Breast epithelium (tissue), 4 donors: ENCODE measurements at places on chromosomes 5 and 9.

- no peak for DNase-seq
These were observed 120.0 kb downstream of the HMHB1 start for GRCh38 chr5:143931986-143932385.

GRCh38 chr5:79837761-79838551, 148.3 kb downstream of the CMYA5 start:
- DNase-seq = no peak

GRCh38 chr9:109455861-109456260, 42.2 kb downstream of the PTPN3 start:
- DNase-seq = no peak

DNA sequence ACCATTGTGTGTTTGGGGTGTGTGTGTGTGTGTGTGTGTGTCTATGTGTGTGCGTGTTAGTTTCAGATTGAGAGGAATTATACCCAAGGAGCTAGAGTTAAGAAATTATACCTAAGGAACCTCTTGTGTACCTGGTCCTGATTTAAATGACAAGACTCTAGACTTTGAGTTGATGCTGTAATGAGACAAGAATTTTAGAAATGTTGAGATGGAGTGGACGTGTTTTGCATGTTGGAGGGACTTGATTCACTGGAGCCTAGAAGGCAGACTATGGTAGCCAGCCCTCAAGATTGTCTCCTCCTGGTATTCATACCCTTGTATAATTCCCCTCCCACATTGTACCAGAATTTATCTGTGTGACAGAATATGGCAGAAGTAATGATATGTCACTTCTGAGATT, 52.4 kb upstream of the HSPB3 start:
- DNase-seq = no peak

- DNase-seq = no peak
These were observed 201.2 kb upstream of the IER5L start for GRCh38 chr9:129379181-129379836.
